ENCODE measurements at places on chromosomes 11 and 22. TPM values are rescaled to one million over a fixed set of nuclear protein-coding genes. Genes with fewer than 3 reads are reported as not detected.

DNA sequence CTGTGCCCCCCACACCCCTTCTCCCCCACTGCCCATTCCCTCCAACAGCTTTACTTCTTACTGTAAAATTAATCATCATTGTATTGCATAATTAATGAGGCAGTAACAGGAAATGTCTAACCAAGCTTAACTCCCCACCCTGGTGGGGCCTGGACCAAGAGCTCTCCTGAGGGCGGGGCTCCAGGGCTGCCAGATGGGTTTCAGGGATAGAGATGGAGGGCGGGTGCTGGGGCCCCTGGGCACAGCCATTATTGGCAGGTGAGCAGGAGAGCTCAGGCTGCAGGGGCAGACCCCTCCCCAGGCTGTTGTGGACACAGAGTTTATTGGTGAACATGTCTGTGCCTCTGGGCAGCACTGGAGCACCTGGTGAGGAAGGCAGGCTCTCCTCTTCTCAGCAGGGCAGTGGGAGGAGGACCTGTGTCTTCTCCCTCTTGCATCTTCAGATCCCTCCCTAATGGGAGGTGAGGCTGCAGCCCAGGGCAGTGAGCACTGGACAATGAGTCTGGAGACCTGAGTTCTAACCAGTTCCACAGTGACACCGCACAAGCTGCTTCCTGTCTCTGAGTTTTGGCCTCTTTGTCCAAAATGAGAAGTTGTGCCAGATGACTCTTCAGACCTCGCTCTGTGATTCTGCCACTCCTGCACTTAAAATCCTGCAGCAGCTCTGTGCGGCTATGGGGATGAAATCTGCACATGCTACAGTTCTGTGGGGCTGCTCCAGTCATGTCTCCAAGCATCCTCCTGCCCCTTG is 233.3 kb downstream of the CEP164 start:
- no peak for DNase-seq

GRCh38 chr11:73113426-73113825 is 28.7 kb downstream of the FCHSD2 start:
- DNase-seq: no peak

GRCh38 chr11:111735262-111736116 is 30.7 kb downstream of the PPP2R1B start:
- DNase-seq: peak; percentile 90

GRCh38 chr22:42770941-42771647 is 50.4 kb upstream of the A4GALT start:
- DNase-seq: peak; percentile 69

- DNase-seq: no peak
These were observed 1.5 kb downstream of the BCR start for GRCh38 chr22:23181721-23182308.

- DNase-seq: no peak
These were observed 102.0 kb downstream of the CYP2R1 start for GRCh38 chr11:14789879-14790484.

DNA sequence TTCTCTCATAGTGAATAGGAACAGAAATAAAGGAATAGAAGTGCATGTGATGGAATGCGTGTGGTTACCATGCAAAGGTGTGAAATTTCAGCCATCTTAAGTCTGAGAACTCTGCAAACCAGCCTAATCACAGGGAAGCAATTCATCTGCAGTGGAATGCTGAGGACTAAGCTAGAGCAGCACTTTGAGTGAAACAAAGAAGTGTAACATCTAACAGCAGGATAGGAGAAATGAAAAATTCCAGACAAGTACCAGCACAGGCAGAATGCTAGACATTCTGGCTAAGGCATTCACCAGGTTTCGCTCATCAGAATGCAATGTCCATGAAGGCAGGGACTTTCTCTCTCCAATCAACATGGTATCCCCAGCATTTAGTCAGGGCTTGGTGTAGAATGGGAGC is 41.2 kb upstream of the SLC36A4 start:
- DNase-seq: no peak

DNA sequence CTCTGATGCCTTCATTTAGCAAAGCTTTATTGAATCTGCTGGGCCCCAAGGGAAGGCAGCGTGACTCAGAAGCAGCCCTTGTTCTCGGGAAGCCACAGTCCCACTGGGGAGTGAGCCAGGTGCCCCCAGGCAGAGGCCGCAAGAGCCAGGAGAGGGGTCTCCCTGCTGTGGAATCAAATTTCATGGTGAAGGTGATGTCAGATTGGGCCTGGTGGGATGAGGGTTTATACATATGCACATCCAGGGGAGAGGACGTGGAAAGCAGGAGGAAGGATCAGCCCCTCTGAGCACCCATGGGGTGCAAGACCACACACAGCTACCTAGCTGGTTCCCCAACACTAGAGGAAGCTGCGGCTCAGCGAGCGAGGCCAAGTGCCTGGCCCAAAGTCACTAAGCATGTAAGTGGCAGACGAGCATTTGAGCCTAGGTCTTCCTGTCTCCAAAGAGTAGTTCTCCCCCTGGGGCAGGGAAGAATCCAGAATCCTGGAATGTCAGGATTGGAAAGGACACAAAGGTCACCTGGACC is 2.0 kb downstream of the SYNGR1 start:
- DNase-seq: peak; percentile 37

The TMPRSS5 gene
- 0.59 TPM for total RNA-seq
